ENCODE measurements at places on chromosomes 13 and 19.

DNA sequence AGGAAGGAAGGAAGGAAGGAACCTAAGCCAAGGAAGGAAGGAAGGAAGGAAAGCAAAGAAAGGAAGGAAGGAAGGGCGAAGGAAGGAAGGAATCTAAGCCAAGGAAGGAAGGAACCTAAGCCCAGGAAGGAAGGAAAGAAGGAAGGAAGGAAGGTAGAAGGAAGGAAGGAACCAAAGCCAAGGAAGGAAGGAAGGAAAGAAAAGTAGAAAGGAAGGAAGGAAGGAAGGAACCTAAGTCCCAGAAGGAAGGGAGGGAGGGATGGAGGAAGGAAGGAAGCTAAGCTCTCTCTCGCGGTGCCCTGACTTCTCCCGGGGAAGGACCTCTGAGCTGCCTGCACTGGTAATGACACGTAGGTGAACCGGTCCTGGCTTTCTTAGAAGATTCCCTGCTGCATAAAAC lies 1.3 kb upstream of the RUBCNL start:
- DNase-seq, result no peak

- DNase-seq, result no peak
These were observed 7.2 kb upstream of the CCDC97 start for GRCh38 chr19:41302624-41303351.

- no peak for DNase-seq
These were observed 43.4 kb upstream of the NFIC start for GRCh38 chr19:3323026-3323425.

DNA sequence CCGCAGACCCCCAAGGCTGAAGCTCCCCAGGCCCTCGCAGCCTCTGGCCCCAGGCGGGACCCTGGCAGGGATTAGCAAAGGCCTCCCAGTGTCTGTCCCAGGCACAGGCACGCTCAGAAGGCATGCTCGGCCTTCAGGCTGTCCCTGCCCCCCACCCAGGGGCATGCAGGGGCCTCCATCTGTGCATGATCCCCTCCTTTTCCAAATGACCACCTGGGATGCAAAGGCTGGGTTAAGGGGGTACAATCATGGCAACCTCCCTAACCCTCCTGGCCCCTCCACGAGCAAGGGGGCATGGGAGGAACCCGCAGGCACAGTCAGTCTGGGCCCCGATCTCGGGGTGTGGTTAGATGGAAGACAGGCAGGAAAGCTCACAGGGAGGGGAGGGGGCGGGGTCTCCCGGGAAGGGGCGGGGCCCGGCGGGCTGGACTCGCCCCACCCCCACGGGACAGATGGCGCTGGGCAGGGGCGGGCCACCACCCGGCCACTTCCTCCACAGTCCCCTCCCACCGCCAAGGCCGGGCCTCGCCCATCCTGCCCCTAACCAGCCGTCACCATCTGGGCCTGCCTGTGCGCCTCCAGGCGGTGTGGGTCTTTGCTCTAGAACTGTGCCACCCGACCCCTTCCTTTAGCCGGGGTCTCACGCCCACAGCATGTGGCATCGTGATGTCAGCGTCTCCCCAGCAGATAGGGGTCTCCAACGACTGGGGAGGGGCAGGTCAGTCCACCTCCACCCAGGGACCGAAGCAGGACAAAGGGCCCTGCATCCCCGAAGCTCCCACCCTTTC lies 7.0 kb upstream of the REXO1 start:
- DNase-seq, result peak; percentile 85

DNA sequence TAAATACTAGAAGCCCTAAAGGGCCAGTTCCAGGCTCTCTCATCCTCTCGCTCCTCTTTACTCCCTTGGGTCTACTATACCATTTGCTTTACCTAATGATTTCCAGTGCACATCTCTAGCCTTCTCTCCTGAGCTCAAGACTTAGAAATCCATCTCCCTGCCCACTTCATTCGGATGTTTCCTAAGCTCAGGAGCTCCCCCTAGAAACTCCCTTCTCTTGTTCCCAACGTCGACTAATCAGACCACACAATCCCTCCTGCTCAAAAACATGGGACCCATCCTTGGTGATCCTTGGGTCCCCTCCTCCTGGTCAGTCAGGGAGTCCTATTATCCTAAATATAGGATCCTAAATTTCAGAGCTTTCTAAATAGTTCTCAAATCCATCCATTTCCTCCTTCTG lies 21.1 kb upstream of the STK24 start:
- no peak for DNase-seq

DNA sequence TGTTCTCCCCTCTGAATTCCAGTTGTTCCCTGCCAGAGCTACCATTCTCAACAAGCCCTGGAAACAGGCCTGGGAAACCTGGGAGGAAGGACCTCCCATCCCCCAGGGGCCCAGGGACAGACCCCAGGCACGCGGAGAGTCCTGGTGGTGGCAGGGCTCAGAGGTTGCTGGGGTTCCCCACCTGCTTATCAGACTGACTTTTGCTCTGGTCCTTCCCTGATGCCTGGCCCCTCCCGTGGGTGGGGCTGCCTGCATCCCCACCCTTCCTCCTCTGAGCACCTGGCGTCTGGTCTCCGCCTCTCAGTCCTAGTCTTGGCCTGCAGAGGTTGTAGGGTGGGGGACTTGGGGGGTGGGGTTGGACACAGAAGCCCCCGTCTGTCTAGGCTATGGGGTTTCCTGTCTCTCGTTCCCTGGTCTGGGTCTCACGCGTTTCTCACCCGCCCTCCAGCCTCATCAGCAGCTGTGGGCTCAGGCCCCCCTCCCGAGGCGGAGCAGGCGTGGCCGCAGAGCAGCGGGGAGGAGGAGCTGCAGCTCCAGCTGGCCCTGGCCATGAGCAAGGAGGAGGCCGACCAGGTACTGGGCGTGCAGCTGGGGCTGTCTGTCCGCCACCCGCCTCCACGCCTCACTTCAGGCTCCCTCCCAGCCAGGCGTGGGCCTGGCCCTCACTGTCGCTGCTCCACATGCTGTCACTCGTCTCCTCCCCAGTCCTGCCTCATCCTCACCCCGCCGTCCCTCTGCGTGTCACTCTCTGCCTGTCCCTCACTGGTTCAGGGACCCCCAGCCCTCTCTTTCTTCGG lies 13.6 kb downstream of the EPN1 start:
- DNase-seq, result no peak

DNA sequence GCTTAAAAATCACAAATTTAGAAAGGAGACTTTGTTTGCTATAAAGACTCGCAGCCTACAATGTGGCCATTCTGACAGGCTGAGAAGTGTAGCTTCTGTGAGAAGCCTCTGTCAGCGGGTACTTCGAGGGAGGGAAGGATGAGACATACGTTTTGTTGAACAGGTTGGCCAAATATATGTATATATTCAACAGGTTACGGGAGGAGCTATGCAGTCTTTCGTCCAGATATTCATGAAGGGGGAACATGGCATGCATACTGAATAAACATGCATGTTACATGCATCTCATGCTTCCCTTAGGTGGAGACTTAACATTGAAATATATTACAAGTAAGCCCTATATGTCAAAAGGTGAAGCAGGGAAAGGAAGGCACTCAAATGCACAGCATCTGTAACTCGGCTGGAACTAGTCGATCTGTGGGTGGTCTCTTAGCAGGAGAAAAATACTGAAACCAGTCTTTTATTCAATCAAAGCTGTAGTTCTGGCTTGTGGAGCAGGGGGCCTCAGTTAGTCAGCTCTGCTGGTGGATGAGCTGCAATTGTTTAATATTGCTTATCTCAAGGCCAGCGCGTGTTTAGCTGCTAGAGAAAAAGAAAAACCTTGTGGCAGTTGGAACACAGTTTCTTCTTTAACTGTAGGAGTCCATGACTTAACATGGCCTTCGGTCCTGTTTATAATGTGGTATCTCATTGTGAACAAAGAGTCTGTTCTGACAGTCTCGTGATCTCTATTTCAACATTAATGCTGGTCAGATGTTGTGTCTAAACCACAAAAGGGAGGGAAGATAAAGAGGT lies 94.3 kb downstream of the FAM216B start:
- DNase-seq, result peak; percentile 68

DNA sequence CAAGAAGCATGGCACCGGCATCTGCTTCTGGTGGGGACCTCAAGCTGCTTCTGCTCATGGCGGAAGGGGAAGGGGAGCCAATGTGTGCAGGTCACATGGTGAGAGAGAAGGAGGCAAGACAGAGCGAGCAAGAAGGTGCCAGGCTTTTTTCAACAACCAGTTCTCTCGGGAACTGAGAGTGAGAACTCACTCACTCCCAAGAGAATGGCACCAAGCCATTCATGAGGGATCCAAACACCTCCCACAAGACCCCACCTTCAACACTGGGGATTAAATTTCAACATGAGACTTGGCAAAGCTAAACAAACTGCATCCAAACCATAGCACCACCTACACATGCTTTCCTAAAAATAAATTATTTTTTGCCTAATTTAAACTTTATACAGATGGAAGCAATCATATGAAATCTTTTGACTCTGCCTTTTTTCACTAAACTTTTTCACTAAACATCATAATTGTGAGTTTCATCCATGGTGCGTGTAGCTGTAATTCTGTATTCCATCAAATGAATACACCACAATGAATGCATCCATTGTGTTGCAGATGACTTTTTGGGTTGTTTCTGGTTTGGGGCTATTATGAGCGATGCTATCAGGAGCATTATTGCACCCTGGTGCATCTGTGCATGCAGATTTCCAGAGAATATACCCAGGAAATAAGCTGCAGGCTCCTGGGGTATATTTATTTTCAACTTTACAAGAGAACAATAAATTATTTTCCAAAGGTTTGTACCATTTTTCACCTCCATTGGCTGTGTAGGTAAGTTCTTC lies 14.6 kb upstream of the IPO5 start:
- DNase-seq, result no peak

- DNase-seq, result peak; percentile 24
These were observed 25.2 kb downstream of the IL17D start for GRCh38 chr13:20728579-20729311.

DNA sequence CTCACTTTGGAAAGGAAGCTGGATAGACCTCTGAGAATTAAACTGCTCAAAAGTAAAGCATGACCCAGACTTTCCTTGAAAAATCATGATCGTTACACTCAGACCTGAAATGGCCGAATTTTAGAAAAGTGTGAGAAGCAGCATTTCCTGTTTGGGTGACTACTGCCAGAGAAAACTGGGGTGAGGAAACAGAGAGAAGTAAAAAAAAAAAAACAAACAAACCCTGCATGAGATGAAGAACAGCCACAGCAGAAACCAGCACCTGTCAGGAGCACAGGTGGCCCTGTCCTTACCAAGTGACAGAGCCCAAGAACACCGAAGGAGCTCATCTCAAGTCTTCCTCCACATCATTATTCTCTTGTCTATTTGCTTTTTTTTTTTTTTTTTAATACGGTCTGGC lies 12.0 kb upstream of the ADPRHL1 start:
- DNase-seq, result no peak

DNA sequence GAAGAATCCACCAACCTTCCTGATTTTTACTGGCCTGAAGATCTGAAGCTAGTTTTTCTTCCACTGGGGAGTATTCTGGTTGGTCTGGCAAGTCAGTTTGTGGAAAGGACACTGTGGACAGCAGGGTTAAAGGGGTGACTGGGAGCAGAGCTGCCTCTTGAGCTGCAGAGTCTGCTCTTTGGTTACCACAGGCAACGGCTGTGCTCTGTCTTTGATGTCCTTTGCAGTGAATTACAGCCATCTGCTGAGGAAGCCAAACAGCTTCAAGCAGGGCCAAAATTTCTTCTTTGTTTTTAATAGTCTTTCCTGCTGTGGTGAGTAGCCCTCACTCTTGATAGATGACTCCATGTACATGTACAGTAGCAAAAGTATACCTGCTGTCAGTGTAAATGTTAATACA lies 75.7 kb downstream of the ZNF100 start:
- no peak for DNase-seq

DNA sequence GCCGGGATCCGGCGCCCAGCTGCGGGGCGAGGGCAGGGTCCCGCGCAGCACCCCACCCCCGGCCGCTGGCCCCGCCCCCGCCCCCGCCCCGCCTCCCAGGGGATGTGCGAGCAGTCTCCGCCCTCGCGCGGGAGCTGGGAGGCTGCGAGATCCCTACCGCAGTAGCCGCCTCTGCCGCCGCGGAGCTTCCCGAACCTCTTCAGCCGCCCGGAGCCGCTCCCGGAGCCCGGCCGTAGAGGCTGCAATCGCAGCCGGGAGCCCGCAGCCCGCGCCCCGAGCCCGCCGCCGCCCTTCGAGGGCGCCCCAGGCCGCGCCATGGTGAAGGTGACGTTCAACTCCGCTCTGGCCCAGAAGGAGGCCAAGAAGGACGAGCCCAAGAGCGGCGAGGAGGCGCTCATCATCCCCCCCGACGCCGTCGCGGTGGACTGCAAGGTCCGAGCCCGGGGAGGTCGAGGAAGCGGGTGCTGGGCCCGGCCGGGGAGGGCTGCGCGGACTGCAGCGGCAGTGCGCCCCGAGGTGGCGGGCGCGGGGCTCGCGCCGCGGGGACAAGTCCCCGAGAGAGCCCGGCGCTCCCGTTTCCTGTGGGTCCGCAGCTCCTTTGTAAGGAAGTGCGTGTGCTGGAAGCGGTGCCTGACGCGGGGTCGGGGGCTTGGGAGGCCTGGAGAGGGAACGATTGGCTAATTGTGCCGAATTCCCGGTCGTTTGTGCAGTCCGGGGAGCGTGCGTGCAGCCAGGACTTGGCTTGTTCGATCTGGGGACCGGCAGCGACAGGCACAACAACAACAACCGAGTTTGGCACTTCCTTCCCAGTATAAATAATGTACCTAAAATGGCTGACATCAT lies at the start of gene ITM2B:
Gene ITM2B, plus strand, starts transcription at position 161 of the 843 bp plus-strand sequence. Its CDS starts 155 bp downstream, at position 316.
- DNase-seq, result peak; percentile 67

GRCh38 chr19:39765091-39766076 lies 13.3 kb upstream of the LEUTX start:
- DNase-seq, result peak; percentile 25

- peak; percentile 16 for DNase-seq
These were observed 1.0 kb downstream of the SCN1B start for GRCh38 chr19:35031072-35031881.

DNA sequence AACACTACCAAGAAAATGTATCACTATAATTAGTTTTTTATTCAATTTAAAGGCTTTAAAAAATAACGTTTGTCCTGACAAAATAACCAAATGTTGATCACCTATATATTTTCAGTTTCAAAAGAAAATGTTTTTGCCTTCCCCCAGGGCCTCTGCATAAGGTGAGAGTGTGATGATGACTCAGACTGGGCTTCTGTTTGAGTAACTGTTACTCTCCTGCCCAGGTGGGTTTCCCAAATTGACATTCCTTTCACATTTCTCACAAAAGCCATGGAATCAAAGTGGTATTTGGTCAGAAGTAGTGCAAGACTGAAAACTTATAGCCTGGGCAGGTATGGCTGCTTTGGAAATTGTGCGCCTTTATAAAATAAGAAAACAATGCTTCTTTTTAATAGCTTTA lies 180.6 kb downstream of the COG6 start:
- no peak for DNase-seq

DNA sequence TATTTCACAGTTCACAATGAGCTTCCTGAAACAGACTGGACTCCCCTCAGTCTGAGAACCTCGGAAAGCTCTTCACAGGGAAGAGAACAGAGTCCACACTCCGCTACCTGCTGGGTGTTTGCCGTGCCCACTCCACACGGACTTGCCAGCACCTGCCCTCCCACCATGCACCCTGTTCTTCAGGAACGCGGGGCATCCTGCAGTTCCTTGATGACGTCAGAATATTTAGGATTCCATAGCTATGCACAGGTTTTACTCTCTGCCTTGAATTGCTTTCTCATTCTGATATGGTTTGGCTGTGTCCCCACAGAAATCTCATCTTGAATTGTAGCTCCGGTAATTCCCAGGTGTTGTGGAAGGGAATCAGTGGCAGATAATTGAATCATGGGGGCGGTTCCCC lies 74.4 kb upstream of the FARP1 start:
- DNase-seq, result no peak

- no peak for DNase-seq
These were observed 39.4 kb upstream of the TPM4 start for GRCh38 chr19:16036941-16037340.

Data from fibroblast of upper back skin (primary cell).